Activated gamma-delta T cell treated with anti-CD3 and anti-CD28 coated beads, Interleukin-2, amount 50 U/mL, for 16 hours (primary cell): ENCODE measurements at places on chromosomes 12 and 14.

DNA sequence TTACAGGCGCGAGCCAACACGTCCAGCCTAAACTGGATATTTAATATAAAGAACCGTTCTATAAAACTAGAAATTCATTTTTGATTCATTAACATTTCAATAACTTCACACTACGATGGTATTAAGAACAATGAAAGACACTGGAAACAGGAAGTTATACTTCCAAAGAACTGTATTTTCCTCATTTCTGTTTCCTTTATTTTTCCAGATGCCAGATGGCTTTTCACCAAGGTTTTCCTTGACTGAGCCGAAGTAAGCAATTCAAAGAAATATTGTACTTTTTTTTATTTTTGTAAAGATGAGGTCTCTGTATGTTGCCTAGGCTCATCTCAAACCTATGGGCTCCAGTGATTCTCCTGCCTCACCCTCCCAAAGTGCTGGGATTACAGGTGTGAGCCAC, 28.2 kb downstream of the EEA1 start:
- no peak for DNase-seq

- peak; percentile 86 for DNase-seq
These were observed at the start of gene MED6 for GRCh38 chr14:70600382-70601157. Gene MED6, minus strand, starts transcription at chr14:70600655. Its CDS starts 18 bp downstream, at chr14:70600637.

GRCh38 chr12:45415393-45415817, 199.5 kb downstream of the ANO6 start:
- DNase-seq = no peak

DNA sequence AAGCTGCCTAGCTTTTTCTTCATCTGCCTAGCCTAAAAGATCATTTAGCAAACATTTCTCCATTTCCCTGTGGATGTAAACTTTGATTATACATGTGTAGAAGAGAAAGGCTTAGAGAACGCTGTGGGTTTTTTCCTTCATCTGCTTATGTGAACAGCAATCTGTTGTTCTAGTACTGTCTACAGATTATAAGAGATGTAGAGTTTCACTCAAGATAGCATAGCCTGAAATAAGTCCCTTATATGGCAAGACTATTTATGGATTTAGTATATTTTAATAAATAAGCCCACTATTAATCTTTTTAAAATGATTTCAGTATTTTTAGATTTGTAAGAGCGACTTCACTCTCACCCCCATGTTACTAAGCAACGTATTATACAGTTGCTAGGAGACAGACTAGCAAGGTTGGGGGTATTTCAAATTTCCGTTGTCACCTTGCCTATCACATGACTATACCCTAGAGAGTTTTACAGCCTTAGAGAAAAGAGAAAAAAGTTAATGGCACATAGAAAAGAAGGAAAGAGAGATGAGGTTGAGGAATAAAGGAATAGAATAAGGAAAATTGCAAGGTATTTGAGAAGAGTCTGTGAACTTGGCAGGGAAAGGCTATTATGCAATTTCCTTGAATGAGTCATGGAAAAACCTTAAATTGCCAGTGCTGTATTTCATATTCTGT, 12.2 kb upstream of the TUBA1A start:
- DNase-seq = no peak

DNA sequence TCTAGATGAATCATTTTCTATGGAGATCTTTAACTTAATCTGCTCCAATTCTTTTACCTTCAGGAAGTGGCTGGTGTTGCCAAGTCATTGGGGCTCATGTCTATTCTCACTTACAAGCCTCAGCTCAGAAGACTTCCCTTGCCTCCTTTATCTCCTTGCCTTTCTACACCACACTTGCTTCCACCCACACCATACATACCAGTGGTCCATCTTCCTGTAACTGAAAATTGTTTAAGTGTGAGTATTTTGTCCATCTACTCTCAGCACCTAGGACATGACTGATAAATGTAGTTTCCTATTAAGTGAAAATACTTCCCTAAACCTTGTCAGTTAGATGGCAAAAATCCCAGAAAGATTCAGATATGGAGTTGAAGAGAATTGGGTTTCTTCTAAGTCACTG, 199.7 kb upstream of the CPNE8 start:
- DNase-seq = no peak

DNA sequence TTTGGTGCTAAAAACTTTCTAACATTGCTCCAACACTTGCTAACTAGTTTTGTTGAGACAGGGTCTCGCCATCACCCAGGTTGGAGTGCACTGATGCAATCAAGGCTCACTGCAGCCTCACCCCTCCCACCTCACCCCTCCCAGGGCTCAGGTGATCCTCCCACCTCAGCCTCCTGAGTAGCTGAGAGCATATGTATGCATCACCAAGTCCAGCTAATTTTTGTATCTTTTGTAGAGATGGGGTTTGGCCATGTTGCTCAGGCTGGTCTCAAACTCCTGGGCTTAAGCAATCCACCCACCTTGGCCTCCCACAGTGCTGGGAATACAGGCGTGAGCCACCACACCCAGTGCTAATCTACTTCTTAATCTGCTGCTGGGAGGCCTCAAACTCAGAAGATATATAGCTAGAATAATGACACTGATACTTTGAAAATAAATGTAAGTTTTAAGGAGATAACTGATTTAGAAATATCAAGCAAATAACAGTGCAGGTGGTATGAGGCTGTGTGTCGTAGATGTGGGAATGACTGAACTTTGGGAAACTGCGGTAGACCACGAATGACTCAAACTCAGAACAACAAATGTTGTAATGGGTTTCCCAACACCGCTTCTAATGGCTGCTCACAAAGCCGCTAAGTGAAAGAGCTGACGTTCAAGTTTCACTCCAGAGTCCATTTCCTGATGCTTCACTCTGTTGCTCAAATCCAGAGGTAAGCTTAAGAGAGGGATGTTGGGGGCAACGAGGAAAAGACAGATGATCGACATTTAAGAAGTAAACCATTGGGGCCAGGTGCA, 10.0 kb downstream of the TMCC3 start:
- DNase-seq = no peak

GRCh38 chr12:50190859-50191258, 23.7 kb upstream of the CERS5 start:
- DNase-seq = no peak

DNA sequence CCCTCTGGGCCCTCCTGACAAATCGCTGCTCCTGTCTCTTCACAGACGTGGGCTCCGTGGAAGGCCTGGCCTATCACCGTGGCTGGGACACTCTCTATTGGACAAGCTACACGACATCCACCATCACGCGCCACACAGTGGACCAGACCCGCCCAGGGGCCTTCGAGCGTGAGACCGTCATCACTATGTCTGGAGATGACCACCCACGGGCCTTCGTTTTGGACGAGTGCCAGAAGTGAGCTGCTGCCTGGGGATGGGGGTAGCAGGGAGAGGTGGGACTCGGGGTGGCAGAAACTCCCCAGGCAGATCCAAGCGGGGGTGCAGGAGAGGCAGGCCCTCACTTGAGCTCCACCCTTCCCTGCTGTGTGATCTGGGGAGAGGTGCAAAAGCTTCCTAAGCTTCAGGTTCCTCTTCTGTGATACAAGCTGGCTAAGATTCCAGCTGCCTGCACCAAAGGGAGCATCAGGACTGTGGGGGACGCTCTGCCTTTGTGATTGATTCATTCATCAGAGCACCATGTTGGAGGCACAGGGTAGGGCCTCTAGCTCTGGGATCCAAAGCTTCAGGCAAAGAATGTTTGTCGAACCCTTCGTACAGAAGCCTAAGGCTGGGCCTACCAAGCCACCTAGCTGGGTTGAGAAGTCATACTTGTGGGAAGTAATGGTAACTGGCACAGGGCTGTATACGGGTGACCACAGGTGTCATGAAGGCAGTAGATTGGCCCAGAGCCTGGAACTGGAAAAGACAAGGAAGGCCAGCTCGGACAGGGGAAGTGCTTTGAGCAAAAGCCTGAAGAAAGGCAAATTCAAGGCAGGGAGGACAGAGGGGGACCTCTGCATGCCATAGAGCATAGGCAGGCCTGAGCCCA, 29.1 kb upstream of the NXPH4 start:
- DNase-seq = no peak

GRCh38 chr12:104870797-104871196, 87.3 kb downstream of the SLC41A2 start:
- DNase-seq = no peak

- DNase-seq = no peak
These were observed 135.9 kb downstream of the AACS start for GRCh38 chr12:125201090-125201489.

- DNase-seq = no peak
These were observed 772.9 kb downstream of the MED13L start for GRCh38 chr12:115504306-115505290.

DNA sequence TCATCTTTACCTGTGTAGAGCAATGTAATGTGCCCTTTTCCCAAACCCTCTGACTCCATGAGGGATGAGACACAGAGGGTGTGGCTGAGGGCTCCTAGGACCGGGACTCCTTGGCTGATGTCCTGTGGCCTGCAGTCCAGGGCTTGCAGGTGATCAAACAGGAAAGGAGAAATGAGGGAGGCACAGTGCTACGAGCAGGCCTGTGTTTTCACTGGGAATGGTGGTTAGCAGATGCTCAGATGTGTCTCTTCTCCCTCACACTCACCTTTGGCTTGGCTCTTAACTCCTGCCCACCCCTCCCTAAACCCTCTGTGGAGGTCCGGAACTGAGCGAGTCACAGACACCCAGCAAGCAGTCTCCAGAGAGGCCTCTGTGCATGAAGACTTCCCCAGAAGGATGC, 254.4 kb downstream of the DAD1 start:
- DNase-seq = no peak

- no peak for DNase-seq
These were observed 1.1 kb downstream of the TOGARAM1 start for GRCh38 chr14:44963044-44963528.

GRCh38 chr14:87133073-87133801, 859.7 kb downstream of the GALC start:
- DNase-seq = no peak

GRCh38 chr12:119154435-119154818, 24.3 kb upstream of the HSPB8 start:
- no peak for DNase-seq

DNA sequence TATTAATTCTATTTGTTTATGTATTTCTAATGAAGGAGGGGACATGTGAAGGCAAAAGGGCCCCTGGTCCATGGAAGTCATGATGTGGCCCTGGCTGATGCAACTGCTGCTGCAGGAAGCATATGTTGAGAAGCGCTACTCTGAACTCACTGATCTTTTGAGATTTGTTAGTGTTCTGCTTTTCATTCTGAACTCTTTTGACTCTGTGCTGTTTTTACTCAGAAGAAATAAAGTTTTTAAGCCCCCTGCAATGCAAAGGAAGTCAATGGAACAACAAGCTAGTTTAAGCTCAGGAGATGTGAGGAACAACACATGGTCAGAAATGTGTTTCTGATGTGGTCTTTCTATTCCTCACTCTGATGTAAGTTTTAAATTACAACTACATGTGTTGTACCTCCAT, 88.9 kb upstream of the BTG1 start:
- DNase-seq = no peak

- no peak for DNase-seq
These were observed 153.2 kb upstream of the ALG10B start for GRCh38 chr12:38163442-38163801.

GRCh38 chr12:46089414-46090162, 99.2 kb upstream of the SCAF11 start:
- DNase-seq = no peak

DNA sequence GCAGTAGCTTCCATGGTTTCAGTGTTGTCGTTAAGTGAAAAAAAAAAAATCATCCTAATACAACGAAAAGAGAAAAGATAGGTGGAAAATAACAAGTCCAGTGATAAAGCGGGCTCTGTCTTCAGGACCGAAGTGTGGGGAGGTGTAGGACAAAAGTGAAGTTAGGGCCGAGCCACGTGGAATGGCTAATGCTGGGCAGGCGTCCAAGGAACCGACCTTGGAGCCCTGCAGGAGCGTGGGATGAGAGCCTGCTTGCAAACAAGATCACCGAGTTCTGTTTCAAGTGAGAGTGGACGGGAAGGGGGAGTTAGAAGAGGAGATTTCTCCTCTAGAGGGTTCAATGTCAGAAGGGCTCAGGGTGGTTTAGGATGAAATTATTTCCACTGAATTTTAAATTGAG, 22.2 kb downstream of the A2ML1 start:
- no peak for DNase-seq

- DNase-seq = no peak
These were observed 269.4 kb downstream of the RGS6 start for GRCh38 chr14:72201645-72202044.

GRCh38 chr12:122244565-122245371, 18.9 kb upstream of the DIABLO start:
- DNase-seq = no peak

- DNase-seq = no peak
These were observed 15.1 kb downstream of the DICER1 start for GRCh38 chr14:95142208-95142607.

- no peak for DNase-seq
These were observed 24.1 kb downstream of the NUP37 start for GRCh38 chr12:102095677-102096263.

DNA sequence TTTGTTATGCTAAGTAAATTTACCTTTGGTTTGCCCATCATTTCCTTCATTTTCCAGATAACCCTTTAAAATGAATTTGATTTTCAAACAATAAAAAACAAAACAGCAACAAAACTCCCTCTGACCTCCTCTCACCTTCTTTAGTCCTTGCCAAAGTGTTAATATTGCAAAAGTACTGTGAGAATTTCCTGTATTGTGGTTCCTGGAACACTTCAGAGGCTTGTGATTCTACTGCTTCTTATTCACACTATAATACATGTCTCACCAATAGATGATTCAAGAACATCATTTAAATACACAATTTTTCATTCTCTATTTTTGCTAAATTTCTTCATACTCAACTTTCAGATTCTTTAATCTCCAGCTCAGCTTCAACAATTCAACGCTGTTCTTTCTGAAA, at the start of gene KLRD1:
TSS of gene KLRD1 (plus strand) at position 241 of the 400 bp plus-strand sequence. CDS start 208 bp downstream, outside the sequence.
- no peak for DNase-seq

DNA sequence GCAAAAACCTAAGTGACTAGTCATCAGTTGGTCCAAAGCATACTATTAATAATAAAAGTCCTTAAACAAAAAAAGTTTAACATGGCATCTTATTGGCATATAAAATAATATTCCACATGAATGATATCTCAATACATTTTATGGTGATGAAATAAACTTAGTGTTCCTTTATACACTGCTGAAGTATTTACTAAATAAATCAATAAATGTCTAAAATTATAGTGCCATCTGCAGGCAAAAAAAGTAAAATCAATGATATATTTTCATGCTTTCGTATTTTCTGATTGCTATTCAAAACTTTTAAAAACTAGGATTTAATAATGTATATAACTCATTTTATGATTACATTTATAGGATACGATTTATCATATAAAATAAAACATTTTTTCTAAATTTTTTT, 30.5 kb downstream of the PUS7L start:
- DNase-seq = no peak

- no peak for DNase-seq
These were observed 49.4 kb downstream of the VWF start for GRCh38 chr12:6074979-6075585.

- DNase-seq = no peak
These were observed 13.6 kb upstream of the TPCN1 start for GRCh38 chr12:113207613-113208040.

DNA sequence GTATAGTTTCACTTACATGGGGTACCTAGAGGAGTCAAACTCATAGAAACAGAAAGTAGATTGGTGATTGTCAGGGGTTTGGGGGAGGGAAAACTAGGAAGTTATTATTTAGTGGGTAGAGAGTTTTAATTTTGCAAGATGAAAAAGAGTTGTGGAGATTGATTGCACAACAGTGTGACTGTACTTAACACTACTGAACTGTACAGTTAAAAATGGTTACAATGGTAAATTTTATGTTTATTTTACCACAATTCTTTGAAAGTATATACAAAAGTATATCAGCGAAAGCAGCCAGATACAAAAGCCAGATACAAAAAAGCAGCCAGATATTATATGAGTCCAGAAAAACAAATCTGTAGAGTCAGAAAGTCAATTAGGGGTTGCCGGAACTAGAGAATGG, 247.6 kb downstream of the IPO8 start:
- no peak for DNase-seq
